BJ (cell line): ENCODE measurements at places on chromosomes 6 and 20.

- no peak for DNase-seq
Observed at GRCh38 chr20:21719592-21720214, 14.2 kb downstream of the PAX1 start.

- DNase-seq, result no peak
Observed at GRCh38 chr6:31091680-31092079, 20.7 kb downstream of the C6orf15 start.

GRCh38 chr20:43508604-43509040 lies 1.1 kb downstream of the L3MBTL1 start:
- DNase-seq, result no peak

DNA sequence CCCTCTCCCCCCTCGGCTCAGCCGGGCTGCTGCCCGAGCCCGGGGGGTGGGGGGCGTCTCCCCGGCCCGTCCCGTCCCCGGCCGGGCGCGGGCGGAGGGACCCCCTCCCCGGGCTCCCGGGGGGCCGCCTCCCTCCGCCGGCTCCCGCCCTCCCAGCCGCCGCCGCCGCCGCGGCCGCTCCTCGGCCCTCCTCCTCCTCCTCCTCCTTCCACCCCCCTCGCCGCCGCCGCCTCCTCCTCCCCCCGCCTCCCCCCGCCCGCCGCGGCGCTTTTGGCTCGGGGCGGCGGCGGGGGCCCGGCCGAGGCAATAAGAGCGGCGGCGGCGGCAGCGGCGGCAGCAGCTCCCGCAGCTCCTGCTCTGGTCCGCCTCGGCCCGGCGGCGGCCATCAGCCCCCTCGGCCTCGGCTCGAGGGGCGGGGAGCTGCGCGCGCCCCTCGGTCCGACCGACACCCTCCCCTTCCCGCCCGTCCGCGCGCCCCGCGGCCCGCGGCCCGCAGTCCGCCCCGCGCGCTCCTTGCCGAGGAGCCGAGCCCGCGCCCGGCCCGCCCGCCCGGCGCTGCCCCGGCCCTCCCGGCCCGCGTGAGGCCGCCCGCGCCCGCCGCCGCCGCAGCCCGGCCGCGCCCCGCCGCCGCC lies 38.7 kb downstream of the GNAS start:
- DNase-seq, result no peak

DNA sequence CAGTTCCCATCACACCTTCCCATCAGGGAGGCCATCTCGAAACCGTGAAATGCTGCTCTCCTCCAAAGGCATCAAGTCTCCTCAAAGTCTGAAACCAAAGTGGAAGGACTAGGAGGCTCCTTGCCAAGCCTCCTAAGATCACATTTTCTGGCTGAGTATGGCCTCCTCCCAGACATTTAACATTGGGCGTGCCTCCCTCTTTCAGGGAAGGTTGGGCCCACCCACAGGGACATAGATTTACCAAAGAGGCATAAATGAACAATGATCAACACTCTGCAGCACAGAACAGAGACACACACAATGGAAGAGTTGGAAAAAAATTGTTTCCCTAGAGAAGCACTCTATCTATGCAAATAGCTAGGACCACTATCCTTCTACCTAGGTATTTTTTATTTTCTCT lies 381.8 kb downstream of the MAFB start:
- DNase-seq, result no peak

DNA sequence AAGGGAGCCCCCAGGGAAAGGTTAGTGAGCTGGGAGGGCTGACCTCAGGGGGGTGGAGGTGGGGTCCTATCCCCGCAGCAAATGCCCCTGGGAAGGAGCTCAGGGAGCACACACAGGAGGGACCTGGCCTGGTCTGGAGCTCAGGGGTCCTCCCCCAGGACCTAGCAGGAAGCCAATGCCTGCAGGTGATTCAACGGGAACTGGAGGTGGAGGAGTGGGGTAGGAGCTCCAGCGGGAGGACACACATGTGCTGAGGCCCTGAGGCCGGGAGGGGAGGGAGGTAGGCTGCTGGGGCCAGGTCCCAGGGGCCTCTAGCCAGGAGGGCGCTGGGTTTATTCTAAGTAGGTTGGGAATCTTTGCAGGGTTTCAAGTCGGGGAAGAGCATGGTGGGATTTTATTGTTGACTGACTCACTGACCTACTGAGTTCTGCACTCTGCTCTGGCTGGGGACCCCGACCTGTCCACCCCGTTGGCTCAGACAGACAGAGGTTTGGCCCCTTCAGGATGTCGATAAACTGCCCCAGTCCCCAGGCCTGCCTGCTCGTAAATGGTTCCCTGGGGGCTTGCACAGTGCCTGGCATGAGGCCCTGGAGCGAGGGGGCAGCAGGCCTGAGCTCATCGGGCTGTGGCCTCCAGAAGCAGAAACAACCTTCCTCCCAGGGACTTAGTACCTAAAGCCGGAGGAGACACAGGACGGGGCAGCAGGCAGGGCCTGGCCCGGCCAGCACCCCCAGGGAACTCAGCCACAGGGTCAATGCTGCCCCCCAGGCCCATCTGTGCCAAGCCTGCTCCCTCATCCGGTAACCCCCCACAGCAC lies 62.3 kb downstream of the RIPOR3 start:
- no peak for DNase-seq

DNA sequence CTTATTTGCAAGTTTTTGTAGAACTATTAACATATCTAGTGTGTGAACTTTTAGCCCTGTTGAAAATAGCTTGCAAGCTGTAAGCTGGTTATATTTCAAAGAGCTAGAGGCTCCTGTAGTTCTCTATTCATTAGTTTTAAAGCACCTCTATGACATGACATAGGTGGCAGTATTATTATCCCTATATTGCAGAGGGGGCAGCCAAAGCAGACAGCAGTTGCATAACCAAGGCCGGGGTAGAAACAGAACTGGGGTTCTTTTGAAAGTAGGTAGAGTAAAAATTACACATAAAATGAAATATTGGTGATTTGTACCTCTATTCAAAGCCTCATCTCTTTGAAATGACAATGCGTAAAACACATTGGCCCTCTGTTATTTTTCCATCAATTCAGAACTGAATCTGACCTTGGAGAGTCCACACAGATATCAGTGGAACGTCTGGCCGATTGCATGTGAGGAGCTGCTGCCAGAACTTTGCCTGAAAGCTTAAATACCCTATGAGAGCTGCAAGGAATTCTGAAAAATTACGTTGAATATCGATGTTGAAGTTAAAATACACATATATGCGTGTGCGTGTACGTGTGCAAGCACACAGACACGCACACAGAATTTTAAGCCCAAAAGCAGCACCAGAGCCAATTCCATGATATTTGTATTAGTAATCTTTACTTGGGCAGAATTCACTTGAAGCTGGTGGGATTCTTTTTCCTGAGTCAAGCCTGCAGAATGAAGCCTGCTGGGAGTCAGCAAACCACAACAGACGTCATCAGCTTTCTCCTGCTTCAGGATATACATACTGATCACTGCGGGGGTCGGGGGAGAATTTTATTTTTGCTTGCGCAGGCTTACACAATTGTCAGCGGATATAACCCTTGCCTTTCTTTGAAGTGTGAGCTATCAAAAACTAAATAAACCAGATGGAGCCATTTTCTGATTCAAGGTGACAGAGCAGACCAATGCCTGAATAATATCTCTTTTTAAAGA lies 163.2 kb downstream of the PDE7B start:
- DNase-seq, result peak; percentile 64
